EL (cell line): ENCODE measurements at places on chromosomes 4 and X.

DNA sequence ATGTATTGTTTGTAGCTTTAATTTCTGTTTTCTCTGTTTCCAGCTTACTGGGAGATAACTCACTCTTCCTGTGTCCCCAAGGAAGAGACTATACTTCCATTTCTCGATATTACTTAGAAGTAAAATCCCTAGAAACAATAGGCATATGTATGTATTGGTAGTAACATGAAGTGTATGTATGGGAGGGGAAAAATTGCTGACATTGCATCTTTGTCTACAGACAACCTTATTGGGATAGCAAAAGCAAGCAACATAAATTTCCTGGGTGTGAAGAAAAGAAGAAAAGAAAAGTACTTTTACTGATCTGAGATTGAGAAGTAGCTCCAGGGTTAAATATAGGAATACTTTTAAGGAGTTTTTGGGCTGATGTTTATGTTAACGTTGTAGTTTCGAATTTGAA lies 15.4 kb downstream of the AP1AR start:
- no peak for DNase-seq

GRCh38 chr4:31175242-31175910 lies 455.2 kb downstream of the PCDH7 start:
- DNase-seq = peak; percentile 2

GRCh38 chr4:86274642-86275041 lies 85.2 kb downstream of the MAPK10 start:
- DNase-seq = no peak

GRCh38 chr4:112523764-112524505 lies 8.0 kb upstream of the NEUROG2 start:
- peak; percentile 53 for DNase-seq

GRCh38 chr4:146640021-146640464 lies 1.4 kb downstream of the POU4F2 start:
- DNase-seq = no peak

GRCh38 chr4:156252358-156252921 lies 298.8 kb upstream of the CTSO start:
- peak; percentile 23 for DNase-seq
